ENCODE measurements at places on chromosomes 5 and 9. TPM values are rescaled to one million over a fixed set of nuclear protein-coding genes. Genes with fewer than 3 reads are reported as not detected.

DNA sequence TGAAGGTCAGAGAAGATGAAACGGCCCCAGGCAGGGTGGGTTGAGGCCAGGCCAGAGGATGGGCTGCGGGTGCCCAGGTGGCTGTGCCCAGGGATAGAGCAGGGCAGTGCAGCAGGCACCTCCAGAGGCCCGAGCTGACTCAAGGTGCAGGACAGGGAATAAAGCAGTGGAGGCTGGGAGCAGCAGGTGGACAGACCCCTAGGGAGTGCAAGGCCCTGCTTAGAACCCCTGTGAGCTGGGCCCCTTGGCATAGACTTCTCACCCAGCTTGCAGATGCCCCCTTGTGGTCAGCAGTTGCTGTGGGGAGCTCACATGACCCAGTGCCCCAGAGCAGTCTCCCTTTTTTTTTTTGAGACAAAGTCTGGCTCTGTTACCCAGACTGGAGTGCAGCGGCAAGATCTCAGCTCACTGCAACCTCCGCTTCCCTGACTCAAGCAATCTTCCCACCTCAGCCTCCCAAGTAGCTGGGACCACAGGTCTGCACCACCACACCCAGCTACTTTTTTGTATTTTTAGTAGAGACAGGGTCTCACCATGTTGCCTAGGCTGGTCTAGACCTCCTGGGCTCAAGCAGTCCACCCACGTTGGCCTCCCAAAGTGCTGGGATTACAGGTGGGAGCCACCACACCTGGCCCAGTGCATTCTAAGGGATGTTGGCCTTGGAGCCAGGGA is 118.8 kb downstream of the WNK2 start:
- DNase-seq, result peak; percentile 56

DNA sequence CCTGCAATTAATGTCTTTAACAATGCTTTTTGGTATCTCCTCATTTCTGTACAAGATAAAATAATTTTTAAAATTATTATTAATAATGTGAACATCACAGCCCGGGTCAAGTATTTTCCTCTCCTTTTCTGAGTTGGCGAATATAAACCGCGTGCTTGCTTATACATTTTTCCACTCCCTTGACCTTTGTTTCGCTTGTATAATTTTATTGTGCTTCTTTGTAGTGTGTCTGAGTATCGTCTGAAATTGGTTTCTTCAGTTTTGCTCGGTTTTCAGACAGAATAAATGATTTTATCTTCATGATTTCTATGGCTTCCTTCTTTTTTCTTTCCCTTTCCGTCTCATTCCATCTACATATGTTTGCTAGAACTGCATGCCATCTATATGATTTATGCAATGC is 448.5 kb downstream of the MAT2B start:
- no peak for DNase-seq

- DNase-seq, result peak; percentile 17
Measured at GRCh38 chr5:67493676-67494075, 297.1 kb upstream of the CD180 start.

DNA sequence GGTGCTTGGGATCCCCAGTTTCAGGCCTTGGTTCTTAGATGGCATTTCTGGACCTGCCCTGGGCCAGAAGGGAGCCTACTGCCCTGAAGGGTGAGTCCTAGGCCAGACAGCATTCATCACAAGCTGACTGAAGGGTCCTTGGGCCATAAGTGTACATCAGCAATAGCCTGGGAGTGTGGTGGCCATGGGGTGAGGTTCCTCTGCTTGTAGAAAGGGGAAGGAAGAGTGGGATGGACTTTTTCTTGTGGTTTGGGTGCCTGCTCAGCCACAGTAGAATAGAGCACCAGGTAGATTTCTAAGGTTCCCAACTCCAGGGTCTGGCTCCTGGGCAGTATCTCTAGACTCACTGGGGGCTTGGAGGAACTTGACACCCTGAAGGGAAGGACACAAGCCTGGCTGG is 95.2 kb upstream of the PHF24 start:
- DNase-seq, result no peak

SMIM33 gene
- total RNA-seq, result not detected

P4HA2 gene
- 293 TPM for total RNA-seq

DNA sequence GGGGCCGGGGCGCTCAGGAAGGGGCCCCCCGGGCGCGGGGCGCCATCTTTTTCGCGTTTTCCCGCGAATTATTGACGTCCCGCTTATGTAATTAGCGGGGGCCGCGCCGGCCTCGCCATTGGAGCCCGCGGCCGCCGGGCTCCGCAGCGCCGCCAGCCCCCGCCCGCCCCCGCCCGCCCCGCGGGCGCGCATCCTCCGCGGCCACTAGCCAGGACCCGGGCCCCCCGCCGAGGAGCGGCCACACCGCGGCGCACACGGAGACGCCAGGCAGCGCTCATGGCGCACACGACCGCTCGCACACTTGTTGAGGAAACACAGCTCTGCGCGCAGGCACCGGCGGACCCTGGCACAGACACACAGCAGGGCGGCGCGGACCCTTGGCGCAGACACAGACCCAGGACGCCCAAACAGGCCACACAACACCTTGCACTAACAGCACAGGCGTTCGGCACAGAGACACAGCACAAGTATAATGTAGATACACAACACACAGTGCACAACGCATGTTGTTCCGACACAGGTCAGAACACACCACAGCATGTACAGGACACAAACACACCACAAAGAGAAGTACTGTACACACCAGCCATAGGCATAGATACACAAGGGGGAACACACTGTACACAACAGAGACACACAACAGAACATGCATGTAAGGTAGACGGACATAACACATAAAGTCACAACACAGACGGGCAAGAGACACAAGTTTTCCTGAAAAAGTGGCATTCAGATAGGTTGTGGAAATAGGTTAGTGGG is 467 bp upstream of the PHF19 start:
- peak; percentile 41 for DNase-seq

DNA sequence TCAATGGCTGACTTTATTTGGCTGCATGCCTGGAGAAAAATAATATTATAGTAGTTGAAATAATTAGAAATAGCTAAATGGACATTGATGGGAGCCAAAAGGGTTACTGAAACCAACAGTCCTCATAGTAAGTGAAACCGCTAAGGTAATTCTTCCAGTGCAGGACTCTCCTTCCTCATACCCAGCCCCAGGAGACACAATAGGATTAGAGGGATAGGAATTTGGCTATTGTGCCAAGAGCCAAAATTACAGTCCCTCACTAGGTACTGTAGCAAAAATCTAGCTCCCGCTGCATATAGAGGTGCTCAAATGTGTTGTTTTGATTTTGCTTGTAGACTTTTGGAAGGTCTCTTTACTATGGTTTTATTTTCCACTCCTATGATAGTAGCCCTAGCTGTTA is 20.2 kb downstream of the GLDC start:
- no peak for DNase-seq

- no peak for DNase-seq
Measured at GRCh38 chr9:134569626-134570025, 72.0 kb upstream of the COL5A1 start.

OTP gene
- total RNA-seq, result not detected

DNA sequence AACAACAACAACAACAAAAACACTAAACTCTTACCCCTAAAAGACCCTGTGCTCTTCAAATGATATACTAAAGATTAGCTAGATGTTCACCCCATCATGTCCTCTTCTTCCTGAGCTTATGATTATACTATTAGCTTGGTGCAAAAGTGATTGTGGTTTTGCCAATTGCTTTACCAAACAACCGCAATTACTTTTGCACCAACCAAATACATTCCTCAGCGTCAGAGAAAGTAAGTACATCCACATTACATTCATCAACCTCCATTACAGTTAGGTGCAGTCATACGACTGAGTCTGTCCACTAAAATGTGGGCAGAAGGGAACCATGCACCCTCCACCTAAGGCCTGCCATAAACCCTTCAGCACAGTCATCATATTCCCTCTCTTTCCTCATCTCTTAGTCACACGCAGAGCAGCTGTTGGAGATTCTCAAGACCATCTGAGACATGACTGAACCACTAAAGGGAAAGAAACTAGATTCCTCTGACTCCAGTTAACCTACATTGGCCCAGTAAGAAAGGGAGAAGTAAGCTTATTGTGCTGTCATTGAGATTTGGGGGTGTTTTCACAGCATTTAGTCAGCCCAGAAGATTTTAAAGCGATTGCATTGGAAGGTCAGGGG is 181.6 kb upstream of the TLE4 start:
- no peak for DNase-seq

BTNL8 gene
- not detected for total RNA-seq

GRCh38 chr5:107564931-107565372 is 105.8 kb downstream of the EFNA5 start:
- DNase-seq, result peak; percentile 58

MOCS2 gene
- total RNA-seq, result 74.2 TPM
